ENCODE measurements at places on chromosomes 1 and 21. TPM values are rescaled to one million over a fixed set of nuclear protein-coding genes. Genes with fewer than 3 reads are reported as not detected.

Gene CLCA2
- total RNA-seq: not detected

Gene ZNF648
- total RNA-seq: not detected

Gene NBPF8
- total RNA-seq: 7.9 TPM

Gene DNAJC16
- total RNA-seq: 15.0 TPM

Gene SKI
- 9.1 TPM for total RNA-seq

Gene TRNP1
- total RNA-seq: 2.1 TPM
